Stimulated activated CD4-positive, alpha-beta T cell treated with anti-CD3 and anti-CD28 coated beads, Interleukin-1b, Interleukin-23, amount 100 ng/mL, for 1 hour (primary cell): ENCODE measurements at places on chromosomes 6 and 20.

GRCh38 chr20:46028772-46029371 lies at the start of gene SLC12A5:
Gene SLC12A5 (plus strand): TSS chr20:46029215. CDS start chr20:46029345, 130 bp downstream.
- DNase-seq, result no peak

DNA sequence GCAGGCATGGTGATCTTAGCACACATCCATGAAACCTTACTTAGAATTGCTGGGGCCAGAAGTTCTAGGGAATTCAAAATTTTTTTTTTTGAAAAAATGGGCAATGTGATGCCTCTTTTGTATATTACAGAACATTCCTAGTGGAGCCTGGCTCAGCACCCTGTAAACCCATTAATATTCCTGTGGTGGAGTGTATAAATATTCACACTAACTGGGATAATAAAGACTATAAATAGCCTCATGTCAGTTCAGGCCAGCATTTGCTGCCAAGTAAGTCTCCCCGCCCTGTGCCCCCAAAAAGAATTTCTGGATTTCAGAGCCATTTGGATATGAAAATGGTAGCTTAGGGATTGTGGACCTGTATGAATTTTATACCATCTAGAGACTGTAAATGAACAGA lies 14.8 kb downstream of the BANF2 start:
- no peak for DNase-seq

DNA sequence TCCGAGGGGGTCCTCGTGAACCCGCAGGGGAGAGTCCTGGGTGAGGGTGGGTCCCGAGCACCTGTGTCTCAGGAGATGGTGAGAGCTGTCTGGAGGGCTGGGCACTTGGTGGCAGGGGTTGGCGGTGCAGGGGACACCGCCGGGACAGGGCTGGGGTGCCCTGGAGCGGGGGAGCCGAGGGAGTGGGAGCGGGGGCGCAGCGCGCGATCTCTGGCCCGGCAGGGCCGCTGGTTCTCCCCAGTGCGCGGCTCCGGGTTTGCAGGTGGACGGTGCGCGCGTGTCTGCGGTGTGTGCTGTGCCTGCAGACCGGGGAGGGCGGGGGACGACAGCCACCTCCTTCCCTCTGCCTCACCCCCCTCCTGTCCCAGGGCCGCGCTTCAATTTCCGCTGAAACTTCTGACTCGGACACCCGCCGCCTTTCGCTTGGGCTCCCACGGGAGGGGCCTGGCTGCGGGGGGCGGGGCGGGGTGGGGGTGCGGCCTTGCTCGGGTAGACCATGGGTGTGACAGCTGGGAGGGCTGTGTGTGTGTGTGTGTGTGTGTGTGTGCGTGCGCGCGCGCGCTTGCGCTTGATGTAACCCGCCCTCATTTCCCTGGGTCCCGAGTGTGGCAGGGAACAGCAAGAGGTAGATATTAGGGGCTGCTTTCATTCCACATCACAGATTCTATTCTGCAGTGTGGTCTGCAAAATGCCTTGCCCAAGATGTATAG lies 1.2 kb downstream of the TRIB3 start:
- DNase-seq, result peak; percentile 32

- DNase-seq, result no peak
Observed at GRCh38 chr6:72376736-72377135, 245.1 kb upstream of the KCNQ5 start.
